ENCODE measurements at places on chromosomes 1 and 21.

GRCh38 chr1:183983371-183984105, 54.0 kb downstream of the COLGALT2 start:
- no peak for DNase-seq

- no peak for DNase-seq
These were observed 213.4 kb downstream of the APP start for GRCh38 chr21:25956993-25957714.

- no peak for DNase-seq
These were observed 188.3 kb upstream of the MAP1LC3C start for GRCh38 chr1:242187171-242187570.

- no peak for DNase-seq
These were observed 82.1 kb upstream of the CCDC190 start for GRCh38 chr1:162942916-162943559.

GRCh38 chr1:228867108-228867950, 132.1 kb downstream of the RHOU start:
- no peak for DNase-seq
